Stimulated activated CD4-positive, alpha-beta T cell treated with anti-CD3 and anti-CD28 coated beads, Interleukin-1b, Interleukin-23, amount 100 ng/mL, for 1 hour (primary cell): ENCODE measurements at places on chromosomes 1 and 21.

- DNase-seq = no peak
These were observed 224.9 kb downstream of the BACH1 start for GRCh38 chr21:29523646-29524045.

GRCh38 chr21:38042246-38042645 lies 126.0 kb upstream of the KCNJ6 start:
- DNase-seq = no peak

DNA sequence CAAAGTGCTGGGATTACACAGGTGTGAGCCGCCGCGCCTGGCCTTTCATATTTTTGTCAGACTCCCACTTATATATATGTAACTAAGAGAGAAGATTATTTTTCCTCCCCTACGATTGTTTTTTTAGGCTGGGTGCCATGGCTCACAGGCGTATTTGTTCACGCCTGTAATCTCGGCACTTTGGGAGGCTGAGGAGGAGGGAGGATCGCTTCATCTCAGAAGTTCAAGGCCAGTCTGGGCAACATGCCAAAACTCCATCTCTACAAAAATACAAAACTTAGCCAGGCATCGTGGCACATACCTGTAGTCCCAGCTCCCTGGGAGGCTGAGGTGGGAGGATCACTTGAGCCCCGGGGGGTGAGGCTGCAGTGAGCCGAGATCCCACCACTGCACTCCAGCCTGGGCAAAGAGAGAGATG lies 23.9 kb upstream of the ITLN2 start:
- DNase-seq = no peak

GRCh38 chr1:205492201-205492667 lies 12.2 kb upstream of the CDK18 start:
- DNase-seq = no peak

DNA sequence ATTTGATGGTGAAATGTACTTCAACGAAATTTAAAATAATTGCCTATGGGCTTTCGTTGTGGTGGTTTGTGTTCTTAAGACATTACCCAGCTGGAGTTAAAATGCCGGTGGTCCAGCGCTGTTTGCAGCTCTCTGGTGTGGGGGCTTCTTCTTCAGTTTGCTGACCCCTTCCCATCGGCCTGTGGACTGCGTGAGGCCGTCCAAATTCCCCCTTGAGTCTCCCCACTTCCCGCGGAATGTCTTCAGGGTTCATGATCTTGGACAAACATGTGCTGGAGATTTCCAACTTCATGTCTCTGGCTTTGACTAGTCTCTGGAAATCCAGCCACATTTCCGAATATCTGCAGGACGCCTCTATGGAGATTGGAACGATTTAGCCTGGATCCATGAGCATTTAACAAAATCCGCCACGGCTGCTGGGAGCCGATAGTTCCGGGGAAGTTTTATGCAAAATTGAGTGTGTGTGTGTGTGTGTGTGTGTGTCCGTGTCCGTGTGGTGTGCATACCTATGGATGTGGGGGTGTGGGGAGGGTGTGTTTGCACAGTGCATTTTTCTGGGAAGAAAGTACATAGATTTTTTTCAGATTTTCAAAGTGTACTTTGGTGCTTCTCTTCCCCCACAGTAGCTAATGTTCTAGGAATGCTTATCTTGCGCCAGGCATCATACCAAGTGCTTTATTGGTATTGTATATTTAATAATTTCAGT lies 117.2 kb downstream of the PCP4 start:
- DNase-seq = no peak

- DNase-seq = no peak
These were observed 207.2 kb downstream of the ATG4C start for GRCh38 chr1:62991152-62991551.

DNA sequence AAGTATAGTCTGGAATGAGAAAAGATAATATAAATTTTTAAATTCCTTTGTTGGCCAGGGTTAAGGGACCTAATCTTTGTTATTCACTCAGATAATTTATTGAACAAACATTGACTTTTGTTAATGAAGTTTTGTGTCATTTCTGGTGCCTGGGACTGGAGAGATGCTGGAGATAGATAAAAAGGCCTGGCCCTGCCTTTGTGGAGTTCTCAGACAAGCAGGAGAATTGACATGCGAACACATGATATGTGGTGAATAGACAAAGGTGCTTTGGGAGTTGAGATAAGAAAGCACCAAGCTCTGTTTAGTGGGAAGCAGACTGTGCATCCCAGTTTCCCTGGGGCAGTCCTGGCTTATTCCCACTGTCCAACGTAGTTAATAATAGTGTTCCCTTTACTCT lies 8.5 kb downstream of the C1orf21 start:
- DNase-seq = no peak

DNA sequence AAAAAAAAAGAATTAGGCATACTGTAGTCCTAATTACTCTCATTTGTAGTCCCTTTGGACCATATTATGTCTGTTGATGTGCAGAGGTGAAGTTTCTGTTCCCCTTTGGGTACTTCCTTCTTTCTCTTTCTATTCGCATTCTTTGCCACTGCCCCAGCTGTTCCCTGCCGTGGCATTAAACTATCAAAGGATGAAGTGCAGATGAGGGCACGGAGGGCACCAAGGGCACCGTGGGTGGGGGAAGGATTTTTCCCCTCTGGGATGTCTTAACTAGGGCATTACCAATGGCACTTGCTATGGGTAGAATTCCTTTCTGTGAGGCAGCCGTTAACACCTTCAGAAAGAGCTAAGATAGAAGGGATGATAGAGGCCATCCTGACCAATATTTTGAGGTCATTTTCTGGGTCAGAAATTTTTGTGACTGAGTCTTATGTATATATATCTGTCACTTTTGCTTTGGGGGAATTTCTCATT lies 4.9 kb upstream of the MAPKAPK2 start:
- no peak for DNase-seq

DNA sequence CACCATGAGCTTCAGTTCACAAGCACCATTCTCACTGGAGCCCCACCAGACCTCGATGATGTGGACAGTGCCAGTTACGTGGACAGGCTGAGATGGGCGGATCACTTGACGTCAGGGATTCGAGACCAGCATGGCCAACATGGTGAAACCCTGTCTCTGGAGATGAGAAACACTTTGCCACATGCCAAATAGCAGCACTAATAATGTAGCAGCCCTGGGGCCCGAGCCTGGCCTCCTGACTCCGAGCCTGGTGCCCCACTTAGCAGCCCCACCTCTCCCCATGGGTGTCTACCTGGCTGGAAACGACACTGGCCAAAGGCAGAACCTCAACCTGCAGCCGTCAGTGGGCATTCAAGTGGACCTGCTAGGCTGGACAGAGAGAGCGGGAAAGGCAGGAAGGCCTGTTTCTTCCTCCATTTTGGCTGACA lies 129.1 kb downstream of the TOMM20 start:
- DNase-seq = no peak

GRCh38 chr1:19010995-19011844 lies 54.7 kb upstream of the IFFO2 start:
- DNase-seq = peak; percentile 28

DNA sequence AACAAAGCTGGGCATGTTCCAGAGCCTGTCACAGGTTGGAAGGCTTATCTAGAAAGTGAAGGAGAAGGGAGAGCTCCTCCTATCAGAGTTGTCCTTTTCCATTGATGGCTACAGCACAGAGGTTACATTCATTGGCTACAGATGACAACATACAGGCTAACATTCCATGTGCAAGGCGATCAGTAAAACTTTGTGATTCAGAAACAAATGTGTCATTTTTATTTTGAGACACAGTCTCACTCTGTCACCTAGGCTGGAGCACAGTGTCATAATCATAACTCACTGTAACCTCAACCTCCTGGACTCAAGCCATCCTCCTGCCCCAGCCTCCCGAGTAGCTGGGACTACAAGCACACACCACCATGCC lies 32.6 kb downstream of the TRIM67 start:
- DNase-seq = no peak

- DNase-seq = no peak
These were observed 2.7 kb downstream of the SCYL3 start for GRCh38 chr1:169890761-169891538.

DNA sequence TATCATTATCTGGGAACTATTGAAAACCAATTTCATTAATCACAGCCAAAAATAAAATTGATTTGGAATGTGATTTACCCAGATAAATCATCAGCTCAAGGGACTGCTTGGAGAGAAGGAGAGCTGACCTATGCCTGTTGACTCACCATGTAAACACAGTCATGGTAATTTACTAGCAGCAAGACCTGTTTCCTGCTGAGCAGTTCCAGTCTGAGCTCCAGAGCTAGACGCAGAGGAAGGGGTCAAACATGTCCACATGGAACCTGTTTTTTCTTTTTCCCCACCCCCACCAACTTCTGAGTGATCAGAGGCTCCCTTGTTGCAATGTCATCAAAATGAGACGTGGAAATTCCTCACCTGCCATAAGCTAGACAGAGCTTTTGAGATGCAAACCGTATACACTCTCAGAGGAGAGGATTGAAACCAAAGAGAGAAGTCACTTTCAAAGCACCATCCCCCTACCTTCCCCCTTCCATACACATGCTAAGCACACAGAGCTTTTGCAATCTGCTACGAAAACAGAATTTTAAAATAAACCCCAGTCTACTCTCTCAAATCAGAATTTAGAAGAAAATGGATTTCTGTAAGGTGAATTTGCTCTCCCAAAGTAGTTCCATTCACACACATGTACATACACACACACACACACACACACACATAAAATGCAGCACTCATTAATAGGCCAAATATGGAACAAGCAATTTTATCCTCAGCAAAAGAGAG lies 55.9 kb upstream of the PTGFRN start:
- no peak for DNase-seq

GRCh38 chr1:182283746-182284544 lies 107.6 kb downstream of the GLUL start:
- DNase-seq = no peak

GRCh38 chr1:93828367-93828755 lies 50.6 kb downstream of the DNTTIP2 start:
- DNase-seq = no peak

DNA sequence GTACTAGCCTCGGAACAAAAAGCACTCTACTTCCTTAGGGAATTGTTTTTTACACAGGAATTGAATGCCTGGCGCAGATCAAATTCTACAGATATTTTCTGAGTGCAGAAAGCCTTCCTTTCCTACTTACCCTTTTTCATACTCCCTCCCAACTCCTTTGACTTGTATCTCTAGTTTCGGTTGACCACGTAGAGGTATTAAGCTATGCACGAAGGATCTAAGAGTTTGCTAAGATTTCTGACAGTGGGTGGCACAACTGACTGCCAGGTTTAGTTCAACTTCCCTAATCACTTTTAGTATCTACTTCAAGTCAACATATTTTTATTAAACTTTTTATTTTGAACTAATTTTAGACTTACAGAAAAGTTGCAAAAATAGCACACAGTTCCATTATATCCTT lies 5.0 kb downstream of the TOR1AIP2 start:
- no peak for DNase-seq

DNA sequence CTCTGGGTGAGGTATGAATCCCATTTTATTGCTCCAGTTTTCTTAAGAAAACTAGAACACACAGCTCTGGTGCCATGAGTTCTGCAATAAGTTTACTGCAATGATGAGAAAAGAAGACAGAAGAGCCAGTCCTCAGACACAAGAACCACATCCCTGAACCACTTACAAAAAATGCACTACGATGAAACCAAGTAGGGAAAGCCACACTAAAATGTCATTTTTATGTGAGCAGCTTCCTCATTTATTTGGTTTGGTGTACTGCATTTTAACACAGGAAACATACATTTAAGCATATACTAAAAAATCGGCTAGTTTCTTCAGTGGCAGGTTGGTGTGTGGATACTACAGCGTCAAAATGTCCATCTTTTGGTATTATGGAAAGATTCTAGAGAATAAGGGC lies 95.9 kb downstream of the PTPN14 start:
- DNase-seq = no peak

- DNase-seq = no peak
These were observed 21.7 kb upstream of the BTG2 start for GRCh38 chr1:203283597-203283996.

GRCh38 chr1:157092831-157093230 lies 6.8 kb downstream of the ETV3L start:
- no peak for DNase-seq

DNA sequence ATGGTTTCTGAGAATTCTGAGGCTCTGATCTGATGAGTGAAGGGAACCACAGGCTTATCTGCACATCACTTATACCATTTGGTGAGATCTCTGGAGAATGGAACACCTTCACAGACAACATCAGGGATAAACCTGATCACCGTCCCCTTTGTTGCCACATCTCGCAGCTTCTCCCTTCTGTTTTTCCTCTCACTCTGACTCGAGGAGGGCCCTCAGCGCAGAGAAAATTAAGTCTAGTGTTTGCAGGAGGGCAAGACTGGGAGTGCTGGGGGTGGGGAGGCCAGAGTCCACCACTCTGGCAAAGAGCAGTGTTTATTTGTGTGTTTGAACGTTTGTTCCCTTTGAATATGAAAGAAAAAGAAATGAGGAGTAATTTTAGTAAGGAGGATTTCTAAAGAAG lies 29.0 kb upstream of the BATF3 start:
- no peak for DNase-seq

- no peak for DNase-seq
These were observed 35.0 kb downstream of the C21orf91 start for GRCh38 chr21:17784180-17784598.

DNA sequence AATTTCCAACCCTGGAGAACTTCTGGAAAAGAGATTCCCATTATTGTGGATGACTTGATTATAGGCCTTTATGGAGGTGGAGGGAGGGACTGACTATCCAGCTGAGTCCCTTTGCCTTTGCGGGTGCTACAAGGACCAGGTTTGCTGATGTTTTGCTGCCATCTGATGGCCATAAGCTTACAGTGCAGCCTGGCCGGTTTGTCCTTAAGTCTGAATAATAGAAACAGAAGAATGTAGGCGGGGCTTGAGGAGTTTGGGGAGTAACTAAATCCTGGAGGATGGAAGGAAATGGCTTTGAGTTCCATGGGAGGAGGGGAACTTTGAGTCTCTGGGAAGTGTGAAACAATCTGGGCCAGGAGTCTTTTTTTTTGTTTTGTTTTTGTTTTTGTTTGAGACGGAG lies 55.7 kb upstream of the CD1D start:
- DNase-seq = peak; percentile 34

DNA sequence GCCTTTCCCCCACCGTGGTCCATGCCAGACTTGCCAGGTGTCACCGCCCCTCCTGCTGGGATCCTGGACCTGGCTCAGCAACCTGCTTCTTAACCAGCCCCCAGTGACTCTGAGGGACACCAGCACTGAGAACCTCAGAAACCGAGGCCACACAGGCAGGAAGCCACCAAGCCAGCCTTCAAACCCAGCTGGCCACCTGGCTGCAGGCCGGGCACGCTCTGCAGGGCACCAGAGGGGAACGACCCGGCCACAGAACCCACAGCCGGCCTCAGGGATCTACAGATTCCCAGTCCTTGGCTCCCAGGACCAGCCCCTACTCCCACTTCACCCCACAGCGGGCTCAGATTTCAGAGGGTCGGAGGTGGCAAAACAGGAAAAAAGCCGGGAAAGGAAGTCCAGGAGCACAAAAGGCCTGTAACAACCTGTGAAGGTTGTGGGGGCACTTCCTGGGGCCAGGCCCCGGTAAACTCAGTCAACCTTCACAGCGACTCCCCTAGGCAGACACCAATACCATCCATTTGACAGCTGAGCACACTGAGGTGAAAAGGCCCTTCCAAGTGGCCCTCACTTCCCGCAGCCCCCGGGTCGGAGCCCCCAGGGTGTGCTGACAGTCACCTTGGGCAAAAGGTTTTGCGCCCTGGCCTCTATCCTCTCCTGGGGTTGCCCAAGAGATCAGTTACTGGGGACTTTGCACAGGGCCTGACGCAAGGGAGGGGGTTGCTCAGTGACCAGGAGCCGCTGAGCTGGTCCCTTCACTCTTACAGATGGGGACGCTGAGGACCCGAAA lies 14.1 kb downstream of the RUNX3 start:
- DNase-seq = no peak
